ENCODE measurements at places on chromosomes 7 and 10.

GRCh38 chr7:17305387-17306171 lies 7.1 kb downstream of the AHR start:
- no peak for DNase-seq

DNA sequence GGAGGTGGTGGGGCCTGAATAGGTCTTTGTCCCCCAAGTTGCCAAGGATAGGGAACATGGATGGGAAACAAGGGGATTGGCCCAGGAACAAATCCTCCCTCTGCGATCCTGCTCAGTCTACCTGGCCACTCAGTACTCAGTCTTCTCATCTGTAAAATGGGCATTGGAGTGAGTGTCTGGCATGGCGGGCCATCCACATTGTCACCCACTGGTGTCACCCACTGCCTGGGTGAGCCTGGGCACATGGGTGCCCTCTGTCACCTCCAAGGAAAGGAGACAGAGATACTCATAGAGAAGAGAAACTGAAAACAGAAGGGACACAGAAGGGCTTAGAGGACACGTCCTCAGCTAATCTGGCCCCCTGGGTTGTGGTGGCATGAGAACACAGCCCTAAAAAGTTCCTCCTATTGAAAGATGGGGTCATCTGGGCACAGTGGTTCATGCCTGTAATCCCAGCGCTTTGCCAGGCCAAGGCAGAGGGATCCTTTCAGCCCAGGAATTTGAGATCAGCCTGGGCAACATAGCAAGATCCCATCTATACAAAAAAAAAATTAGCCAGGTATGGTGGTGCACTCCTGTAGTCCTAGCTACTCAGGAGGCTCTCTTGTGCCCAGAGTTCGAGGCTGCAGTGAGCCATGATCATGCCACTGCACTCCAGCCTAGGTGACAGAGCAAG lies 12.5 kb upstream of the TNRC18 start:
- no peak for DNase-seq

DNA sequence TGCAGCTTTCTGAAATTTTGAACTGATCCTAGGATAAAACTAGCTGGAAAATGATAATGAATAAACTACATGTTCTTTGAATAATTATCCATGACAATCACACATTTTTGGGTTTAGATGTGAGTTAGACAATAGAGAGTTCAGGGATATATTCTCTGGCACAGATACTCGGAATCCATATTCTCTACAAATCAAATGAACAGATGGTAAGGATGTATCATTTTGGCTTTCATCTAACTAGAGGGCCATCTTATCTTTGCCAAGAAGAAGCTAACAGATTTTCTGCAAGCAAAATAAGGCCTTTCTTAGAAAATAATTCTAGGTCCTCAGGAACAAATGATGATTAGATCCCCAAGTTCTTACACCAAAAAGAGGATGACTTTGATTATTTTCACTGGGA lies 355.9 kb upstream of the C7orf33 start:
- no peak for DNase-seq

DNA sequence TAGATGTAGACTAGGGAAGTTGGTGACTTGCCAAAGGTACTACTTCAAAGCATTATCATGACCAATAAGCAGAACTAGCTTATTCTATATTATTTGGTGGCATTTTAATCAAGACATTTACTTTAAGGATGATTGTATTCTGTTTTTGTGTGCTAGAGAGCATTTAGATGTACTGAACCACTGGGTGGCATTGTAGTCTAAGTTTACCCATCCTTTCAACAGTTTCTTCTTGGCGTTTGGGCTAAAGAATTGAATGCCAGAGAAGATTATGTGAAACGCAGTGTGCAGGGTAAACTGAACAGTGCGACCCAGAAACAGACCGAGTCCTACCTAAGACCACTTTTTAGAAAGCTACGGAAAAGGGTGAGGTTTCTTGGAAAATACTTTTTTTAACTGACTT lies 26.8 kb downstream of the PRPF18 start:
- DNase-seq = no peak

DNA sequence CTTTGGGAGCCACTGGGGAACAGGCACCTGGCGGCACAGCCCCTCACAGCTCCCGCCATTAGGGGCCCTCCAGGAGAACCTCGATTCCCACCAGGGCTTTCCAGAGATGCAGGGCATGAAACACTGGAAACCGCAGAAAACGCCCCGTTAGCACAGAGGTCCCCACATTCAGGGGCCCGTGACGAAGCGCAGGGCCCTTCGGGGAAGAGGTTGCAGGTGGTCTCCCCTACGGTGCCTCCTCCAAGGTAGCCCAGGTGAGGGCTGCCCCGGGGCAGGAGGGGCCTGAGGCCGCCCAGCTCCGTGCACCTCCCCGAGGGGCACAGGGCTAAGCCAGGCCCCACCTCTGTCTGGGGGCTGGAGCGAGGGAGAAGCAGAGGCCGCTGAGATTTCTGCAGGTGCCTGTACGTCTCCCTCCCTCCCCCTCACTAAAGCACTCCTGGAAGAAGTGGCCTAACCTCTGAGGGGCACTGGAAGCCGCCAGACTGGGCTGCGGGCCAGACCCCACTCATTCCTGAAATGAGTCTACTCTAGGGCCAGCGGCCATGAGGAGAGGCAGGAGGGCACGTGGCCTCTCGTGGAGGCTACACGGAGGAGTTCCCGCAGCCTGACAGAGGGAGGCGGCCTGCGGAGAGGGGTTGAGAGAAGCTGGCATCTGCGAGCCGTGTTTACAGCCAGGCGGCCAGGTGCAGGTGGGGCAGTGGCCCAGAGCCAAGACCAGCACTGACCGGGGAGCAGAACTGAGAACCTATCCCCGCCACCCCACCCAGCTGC lies 6.9 kb downstream of the PDGFA start:
- DNase-seq = no peak

DNA sequence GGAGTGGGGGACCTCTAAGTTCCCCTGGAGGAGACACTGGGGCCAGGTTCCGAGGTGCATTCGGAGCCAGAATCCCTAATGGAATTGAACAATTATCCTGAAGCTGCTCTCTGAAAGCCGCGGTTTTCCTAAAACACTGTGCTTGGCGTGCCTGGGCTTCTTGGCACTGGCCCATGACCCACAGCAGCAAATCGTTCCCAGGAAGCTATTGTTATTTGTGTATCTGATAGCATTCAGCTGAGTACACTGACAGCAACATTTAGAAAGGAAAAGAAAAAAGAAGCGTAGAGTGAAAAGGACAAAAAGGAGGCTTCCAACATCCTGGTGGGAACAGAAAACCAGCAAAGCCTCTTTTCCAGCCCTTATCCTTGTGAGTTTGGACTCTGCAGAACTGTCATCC lies 339.8 kb downstream of the FRMD4A start:
- no peak for DNase-seq

GRCh38 chr10:69337296-69338132 lies 59.2 kb downstream of the HK1 start:
- no peak for DNase-seq

GRCh38 chr7:158355456-158356065 lies 232.1 kb downstream of the PTPRN2 start:
- no peak for DNase-seq

DNA sequence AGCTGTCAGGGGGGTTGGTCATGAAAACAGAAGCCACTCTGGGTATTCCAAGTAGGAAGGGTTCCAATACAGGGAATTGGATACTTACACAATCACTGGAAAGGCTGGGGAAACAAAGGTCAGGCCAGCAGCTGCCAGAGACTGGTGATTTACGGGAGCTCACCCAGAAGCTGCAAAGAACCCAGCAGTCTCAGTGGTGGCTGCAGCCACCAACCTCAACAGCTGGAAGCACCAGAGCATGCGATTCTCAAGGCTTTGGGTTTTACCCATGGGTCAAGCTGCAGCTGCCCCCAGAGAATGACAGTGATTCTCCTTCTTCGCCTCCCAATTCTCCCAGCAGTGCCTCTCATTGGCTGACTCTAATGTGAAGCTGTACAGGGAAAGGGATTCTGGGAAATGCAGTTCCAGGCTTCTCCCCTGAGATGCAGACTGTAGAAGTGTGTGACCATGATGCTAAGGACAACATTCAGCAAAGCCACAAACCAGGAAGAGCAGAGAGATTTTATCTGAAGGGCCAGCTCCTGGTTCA lies 107.2 kb upstream of the TCF7L2 start:
- peak; percentile 50 for DNase-seq

DNA sequence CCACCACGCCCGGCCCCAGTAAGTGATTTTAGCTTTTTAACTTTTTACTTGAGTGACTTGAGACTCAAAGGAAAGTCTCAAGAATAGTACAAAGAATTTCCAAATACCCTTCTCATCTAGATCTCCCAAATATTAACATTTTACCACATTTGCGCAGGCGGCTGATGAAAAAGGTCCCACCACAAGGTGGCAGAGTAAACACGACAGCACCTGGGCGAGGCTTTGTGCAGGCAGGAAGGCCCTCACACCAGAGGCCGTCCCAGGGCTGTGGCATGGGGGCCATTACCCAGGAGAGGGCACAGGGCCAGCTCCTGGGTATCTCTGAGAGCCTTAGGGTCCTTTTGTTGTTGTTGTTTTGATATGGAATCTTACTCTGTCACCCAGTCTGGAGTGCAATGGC lies 50.0 kb upstream of the WIPI2 start:
- peak; percentile 49 for DNase-seq

GRCh38 chr7:65892161-65892560 lies 19.3 kb downstream of the VKORC1L1 start:
- DNase-seq = no peak

GRCh38 chr10:52756966-52757365 lies 15.6 kb downstream of the MBL2 start:
- DNase-seq = no peak

DNA sequence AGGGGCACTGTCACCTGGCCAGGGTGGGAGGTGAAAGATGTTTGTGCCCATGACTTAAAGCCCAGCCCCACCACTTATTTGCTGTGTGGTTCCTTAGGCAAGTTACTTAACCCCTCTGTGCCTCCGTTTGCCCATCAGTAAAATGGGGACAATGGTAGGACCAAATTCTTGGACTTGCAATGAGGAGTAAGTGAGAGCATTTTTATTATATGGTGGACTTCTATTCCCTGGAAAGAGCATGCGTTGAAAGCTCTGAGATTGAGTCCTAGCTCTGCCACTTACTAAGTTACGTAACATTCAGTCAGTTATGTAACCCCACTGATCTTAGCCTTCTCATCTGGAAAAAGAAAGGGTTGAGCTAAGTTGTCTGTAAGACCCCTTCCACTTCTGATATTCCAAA lies 18.8 kb downstream of the VSIR start:
- no peak for DNase-seq

- DNase-seq = no peak
Observed at GRCh38 chr10:112767156-112767555, 182.9 kb upstream of the TCF7L2 start.

DNA sequence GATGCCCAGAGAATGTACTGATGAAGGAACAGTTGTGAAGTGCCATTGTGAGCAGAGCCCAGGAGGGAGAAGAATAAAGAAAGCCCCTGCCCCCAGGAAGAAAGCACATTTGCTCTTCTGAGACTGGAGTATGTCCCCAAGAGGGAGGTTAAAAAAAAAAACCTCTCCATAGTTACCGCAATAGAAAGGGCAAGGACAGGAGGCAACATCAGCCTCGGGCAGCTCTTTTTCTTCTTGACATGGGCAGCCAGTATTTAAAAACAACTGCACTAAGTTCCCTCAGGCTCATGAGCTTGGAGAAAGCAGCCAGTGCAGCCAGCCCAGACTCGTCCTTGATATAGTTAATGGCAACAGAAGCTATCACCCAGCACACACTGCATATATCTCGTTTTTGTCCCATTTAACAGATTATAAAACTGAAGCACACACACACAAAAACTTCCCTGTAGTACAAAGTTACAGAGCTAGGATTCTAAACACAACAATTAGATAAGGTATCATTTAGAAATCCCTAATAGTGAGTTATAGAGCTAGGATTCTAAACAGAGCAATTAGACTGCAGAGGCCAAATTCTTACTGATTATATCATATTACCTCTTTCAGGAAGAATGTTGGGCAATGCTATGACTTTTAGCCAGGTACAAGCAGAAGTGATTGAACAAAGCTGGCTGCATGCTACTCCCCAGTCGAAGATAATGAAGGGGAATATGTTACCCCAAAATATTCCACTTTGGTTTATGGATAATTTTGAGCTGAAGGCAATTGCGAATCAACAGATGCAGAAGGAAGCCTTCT lies 823.5 kb downstream of the GRID1 start:
- DNase-seq = no peak

- no peak for DNase-seq
Observed at GRCh38 chr7:101156866-101157589, 2.8 kb downstream of the AP1S1 start.

DNA sequence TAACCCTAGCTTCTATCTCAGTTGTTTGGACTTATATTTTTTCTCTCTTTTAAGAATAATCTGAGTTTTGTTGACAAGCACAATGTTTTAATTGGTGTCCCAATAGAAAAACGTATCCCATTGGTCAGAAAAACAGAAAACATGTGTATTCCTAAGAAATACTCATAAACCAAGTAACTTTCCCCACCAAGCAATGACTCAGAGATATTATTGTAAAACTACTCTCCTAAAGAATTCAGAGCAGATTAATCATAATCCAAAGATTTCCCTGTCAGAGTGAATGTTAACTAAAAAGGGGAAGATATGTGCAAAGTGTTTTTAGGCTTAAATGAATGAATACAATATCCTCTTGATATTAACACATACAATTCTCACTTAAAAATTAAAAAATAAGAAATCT lies 29.4 kb upstream of the MBL2 start:
- DNase-seq = no peak

- no peak for DNase-seq
Observed at GRCh38 chr10:76085002-76085816, 653.8 kb downstream of the LRMDA start.

- DNase-seq = peak; percentile 65
Observed at GRCh38 chr7:100516135-100516812, 22.7 kb upstream of the AGFG2 start.

DNA sequence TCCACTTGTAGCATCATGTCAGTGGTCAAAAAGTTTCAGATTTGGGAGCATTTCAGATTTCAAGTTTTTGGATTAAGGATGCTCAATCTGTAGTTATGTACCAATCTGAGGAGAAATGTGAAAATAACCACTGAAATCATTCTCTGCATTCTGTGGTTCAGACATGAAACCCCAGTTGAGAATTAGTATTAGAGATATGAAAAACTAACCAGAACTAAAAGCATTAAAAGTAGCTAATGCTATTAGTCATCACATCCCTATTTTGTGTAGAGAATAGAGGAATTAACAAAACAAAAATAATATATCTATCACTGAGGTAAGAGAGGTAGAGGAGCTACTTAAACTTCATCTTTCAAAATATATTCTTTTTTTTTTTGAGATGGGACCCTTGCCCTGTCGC lies 28.0 kb downstream of the MICU1 start:
- DNase-seq = peak; percentile 33

DNA sequence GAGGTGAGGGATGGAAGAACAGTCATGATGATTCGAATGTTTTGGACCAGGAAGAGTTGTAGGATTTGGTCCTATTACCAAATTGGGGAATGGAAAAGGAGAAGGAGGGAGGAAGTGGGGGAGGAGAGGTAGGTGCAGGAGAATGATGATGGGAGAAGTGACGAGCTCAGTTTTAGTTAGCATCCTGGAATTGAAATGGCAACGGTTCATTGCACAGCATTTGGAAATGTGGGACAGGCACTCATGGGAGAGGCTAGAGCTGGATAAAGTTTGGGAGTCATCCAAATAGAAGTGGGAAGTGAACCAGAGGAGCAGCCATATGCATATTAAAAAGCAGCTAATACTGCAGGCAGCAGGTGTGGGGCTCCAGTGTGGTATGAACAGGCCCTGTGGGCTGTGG lies 253.6 kb downstream of the SORCS3 start:
- DNase-seq = no peak
